ENCODE measurements at places on chromosomes 1 and 21.

- DNase-seq, result no peak
Measured at GRCh38 chr1:25473653-25474225, 43.0 kb downstream of the MACO1 start.

GRCh38 chr1:154844297-154844681, 25.8 kb downstream of the KCNN3 start:
- DNase-seq, result no peak

DNA sequence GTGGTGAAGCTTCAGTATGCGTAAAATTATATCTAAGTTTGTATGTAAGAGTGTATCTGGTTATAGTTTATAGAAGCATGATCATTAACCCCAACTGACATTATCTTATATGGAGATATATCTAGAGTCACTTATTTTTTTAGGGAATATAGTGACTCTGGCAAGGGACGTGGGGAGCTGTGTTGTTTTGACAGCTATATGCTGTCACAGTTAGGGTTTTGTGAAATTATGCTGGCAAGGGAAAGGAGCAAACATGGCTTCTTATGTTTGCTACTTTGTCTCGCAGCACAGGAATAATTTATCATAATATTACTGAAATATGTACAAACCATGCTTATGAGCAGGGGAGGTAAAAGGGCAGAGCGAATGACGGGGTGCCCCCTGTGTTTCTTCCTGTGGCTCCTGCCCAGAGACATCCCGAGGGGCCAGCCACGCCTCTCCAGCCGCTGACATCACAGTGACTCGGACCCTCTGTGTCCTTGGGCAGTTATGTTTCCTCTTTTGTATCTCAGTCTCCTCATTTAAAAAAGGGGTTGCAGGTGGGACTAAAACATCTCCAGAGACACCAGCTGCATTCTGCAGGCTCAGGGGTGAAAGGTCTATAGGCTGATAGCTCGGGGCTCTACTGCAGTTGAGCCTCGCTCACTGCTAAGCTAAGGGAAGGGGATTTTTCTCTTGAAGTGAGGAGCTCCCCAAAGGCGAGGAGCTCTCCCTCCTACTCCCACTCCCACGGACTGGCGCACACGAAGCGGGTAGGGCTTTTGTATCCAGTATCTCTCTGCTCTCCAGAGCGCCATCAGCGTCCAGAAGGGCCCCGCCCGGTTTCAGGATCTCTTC, 14.9 kb downstream of the A3GALT2 start:
- no peak for DNase-seq

DNA sequence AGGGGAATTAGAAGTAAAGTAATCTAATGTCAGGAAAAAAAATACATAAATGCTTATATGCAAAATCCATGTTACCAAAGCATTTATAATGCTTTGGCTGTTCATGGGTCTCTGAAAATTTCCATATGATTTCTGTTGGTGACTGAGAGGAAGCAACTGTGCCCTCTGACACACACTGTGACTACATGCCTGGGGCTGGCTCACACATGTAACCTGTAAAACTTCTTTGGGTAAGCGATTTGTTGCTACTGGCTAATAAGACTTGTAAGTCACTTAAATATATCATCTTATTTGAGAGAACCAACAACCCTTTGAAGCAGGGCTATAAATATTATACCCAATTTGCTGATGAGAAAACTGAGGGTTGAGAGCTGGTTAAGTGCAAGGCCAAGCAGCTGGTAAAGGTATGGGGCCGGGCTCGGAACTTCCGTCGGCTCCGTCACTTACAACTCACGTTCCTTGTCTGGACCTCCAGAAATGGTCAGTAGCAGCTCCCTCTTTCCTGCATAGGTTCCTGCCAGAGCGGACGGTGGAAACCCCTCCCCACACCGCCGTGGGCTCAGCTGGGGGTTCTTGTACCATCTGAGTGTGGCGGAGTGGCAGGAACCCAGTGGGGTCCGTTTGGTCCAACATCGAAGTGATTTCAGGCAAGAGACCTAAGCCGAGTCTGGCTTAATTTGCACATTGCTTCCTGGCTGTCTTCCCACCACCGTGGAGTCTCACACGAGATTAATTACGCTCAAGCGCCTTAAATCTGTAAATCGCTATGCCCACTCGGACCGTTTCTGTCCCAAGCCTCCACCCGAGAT, 714 bp downstream of the DFFA start:
- DNase-seq, result peak; percentile 50

GRCh38 chr21:40481764-40482163, 365.2 kb downstream of the DSCAM start:
- DNase-seq, result no peak

DNA sequence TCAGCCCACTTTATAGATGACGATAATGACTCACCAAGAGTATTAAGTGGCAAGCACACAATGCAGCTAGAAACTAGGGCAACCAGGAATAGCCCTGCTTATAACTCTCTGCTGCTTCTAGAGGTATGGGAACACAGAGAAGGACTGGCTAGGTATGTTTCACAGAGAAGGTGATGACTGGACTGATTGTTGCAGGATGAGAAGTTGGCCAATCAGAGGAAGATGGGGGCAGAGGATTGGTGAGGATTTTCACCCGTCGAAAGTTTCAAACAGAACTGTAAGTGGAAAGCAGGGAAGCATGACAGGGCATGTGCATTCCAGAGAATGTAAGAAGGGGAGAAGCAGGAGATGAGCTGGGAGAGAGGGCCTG, 222.4 kb upstream of the JUN start:
- no peak for DNase-seq

GRCh38 chr21:41665766-41666595, 100.9 kb downstream of the RIPK4 start:
- DNase-seq, result no peak

- DNase-seq, result peak; percentile 14
Measured at GRCh38 chr1:161069731-161070270, at the start of gene ARHGAP30. TSS of gene ARHGAP30 (minus strand) at chr1:161069891. CDS start at chr1:161069624, 267 bp downstream.

GRCh38 chr1:32406629-32407111, 12.4 kb upstream of the BSDC1 start:
- no peak for DNase-seq

GRCh38 chr1:209769971-209770370, 14.1 kb downstream of the TRAF3IP3 start:
- DNase-seq, result no peak

DNA sequence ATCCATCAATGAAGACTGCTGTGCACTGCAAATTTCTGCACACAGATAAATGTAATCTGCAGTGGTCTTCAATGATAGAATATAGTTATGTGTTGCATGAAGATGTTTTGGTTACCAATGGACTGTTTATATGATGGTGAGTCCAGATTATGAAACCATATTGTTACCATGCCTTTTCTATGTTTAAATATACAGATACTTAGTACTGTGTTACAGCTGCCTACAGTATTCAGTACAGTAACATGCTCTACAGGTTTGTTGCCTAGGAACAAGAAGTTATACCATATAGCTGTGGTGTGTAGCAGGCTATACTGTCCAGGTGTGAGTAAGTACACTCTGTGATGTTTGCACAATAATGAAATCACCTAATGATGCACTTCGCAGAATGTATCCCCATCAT, 40.8 kb downstream of the SORT1 start:
- no peak for DNase-seq
